ENCODE measurements at places on chromosomes 2 and 18.

- DNase-seq: no peak
These were observed 281.7 kb upstream of the LRATD1 start for GRCh38 chr2:14350856-14351255.

GRCh38 chr2:21466341-21466927 is 342.7 kb downstream of the TDRD15 start:
- DNase-seq: no peak

- DNase-seq: no peak
These were observed 249.2 kb upstream of the GCFC2 start for GRCh38 chr2:75959724-75960471.

GRCh38 chr2:72134408-72134996 is 13.2 kb downstream of the CYP26B1 start:
- no peak for DNase-seq

GRCh38 chr18:23033056-23033455 is 99.9 kb downstream of the RBBP8 start:
- no peak for DNase-seq

GRCh38 chr2:18752022-18752493 is 162.7 kb upstream of the NT5C1B start:
- no peak for DNase-seq

DNA sequence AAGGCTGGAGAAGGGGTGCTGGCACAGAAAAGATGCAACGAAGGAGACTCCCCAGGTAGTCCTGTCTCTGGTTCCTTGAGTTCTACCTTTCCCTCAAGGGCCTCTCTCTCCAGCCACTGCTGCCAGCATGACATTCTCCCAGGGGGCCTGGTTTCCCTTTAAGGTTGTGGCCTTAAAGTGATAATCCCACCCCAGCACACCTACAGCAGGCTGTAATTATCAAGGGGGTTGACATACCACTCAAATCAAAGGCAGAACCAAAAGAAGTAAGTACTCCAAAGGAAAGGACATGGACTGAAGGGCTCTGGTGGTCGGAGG is 127.4 kb upstream of the MSH6 start:
- no peak for DNase-seq

DNA sequence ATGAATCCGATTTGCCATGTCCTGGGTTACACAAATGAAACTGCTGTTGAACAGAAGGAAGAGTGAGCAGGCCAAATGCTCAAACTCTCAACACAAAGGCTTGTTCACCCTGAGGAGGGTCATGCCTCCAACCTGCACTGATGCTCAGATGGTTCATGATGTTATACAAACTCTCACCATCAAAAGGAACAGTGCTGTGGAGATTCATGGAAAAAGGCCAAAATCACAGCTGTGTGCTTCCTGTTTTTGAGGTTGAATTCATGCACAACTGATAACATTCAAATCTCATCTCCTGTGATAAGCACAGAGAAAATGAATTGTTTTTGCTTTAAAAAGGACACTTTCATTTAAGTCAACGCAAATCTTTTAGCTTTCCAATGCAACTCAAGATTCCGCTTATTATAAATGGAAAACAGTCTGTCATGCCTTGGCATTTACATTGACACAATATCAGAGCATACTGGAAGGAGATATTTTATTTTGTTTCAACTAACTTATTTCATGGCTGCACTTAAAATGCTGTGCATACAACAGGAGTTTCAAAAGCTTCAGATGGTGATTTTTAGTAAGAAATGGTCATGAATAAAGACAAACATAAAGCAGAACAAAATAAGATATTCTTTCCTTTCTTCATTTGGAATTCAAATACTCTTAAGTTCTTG is 22.2 kb upstream of the TTN start:
- DNase-seq: no peak

DNA sequence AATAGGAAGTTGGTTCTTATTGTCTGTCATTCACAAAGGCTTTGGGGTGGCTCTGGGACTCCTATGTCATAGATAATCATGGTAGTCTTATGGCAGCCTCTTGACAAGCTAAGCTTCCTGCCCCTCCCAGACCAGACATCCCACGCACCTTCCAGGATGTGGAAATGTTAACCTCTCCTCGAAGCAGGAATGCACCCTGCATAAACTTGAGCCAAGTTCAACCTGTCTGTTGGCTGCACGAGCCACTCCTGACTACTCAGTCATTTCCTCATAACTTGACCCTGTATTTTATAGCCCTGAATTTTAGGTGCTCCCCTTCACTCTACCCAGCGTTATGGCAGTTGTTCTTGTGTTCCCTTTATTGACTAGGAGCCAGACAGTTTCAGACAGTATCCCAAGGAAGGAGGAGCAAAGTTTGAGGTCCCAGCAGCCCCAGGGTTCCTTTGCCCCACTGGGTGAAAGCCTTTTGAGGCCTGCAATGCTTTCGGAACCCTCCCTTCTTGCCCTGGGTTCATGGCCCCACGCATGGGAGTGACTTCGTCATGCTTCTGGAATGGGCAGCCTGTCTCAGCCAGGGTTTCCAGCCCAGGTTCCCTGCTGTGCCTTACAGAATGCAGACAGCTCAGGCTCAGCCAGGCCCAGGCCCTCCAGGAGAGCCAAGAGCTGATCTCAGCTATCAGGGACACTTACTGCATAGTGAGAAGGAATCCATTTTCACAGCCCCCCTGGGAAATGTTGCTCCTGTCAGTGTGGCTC is 15.6 kb upstream of the INO80C start:
- no peak for DNase-seq

GRCh38 chr2:6957910-6958615 is 40.9 kb downstream of the RNF144A start:
- DNase-seq: no peak

DNA sequence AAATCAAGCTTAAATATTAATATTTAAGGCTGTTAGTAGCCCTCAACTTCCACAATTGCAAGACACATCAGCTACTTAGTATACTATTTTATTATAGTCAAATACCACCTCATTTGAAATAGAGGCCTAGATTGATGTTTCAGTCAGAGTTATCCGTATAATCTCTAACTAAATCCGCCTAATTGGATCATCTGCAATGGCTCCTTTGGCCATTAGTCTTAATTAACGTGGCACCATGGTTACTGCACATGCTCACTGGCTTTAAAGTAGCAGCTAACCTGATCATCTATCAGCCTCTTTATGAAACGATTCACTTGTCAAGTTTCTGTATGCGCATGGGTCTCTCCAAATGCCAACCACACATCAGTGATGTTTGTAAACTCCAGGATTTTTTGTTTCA is 112.3 kb downstream of the COLEC12 start:
- DNase-seq: peak; percentile 80

- DNase-seq: no peak
These were observed 18.3 kb downstream of the CDC42EP3 start for GRCh38 chr2:37653093-37653492.

DNA sequence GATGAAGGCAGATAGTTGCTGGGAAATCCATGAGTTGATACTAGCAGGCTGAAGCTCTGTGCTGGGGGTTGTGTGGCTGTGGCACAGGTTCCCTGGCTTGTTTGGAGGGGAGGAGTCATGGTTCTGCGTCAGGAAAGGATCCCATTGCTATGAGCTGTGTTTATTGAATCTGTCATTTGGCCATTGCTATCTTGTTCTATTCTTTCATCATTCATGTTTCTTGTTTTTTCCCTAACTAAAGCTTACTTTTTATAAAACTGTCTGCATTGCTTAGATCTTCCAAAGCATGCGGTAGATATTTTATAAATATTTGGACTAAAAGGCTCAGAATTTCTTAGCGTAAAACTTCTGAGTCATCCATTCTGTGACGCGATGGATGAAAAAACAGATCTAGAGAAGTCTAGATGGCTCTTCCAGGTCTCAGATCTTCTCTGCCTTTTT is 335.3 kb downstream of the PTPRM start:
- DNase-seq: no peak

- no peak for DNase-seq
These were observed 78.5 kb downstream of the RHOB start for GRCh38 chr2:20525041-20526035.

GRCh38 chr18:74266161-74266560 is 25.6 kb downstream of the CYB5A start:
- no peak for DNase-seq

DNA sequence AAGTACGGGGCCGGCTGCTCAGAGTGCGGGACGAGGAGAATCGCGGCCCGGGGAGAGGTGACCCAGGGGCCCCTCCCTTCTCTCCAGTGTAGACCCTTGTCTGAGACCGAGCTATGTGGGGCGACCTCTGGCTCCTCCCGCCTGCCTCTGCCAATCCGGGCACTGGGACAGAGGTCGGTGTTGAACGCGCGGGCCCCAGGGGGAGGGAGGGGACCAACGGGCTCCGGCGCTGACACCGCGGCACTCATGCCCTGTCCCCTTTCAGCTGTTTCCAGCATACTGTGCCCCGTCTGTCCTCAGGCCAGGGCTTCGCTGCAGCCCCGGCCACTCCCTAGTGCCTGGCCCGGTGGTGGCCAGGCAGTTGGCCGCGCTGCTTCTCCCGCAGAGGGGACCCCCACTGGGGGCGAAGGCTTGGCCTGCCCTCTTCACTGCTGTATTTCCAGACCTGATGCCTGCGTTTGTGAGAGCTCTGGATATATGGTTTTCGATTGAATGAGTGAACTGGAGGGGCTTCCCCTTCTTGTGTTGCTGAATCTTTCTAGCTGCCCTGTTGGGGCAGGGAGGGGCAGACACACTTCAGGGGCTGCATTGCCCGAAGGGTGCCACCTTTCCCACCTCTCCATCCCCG is 809 bp downstream of the DBI start:
- peak; percentile 57 for DNase-seq

DNA sequence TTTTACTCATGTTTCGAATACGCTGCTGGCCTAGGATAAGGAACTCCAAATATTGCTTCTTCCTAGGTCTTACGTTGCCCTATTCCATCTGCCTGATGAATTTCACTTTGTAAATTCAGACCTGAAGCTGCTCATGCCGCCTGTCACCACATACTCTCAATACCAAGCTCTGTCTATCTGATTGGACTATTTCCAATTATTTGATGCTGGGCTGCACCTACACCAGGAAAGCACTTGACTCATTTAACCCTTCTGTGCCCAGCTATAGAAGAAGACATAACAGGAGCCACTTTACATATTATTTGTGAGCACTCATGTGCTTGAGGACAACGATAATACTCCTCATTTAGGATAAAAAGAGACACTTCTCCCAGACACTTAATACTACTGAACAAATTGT is 1293.9 kb upstream of the LRRTM1 start:
- DNase-seq: no peak
